ENCODE measurements at places on chromosomes 3 and 15. TPM values are rescaled to one million over a fixed set of nuclear protein-coding genes. Genes with fewer than 3 reads are reported as not detected.

DNA sequence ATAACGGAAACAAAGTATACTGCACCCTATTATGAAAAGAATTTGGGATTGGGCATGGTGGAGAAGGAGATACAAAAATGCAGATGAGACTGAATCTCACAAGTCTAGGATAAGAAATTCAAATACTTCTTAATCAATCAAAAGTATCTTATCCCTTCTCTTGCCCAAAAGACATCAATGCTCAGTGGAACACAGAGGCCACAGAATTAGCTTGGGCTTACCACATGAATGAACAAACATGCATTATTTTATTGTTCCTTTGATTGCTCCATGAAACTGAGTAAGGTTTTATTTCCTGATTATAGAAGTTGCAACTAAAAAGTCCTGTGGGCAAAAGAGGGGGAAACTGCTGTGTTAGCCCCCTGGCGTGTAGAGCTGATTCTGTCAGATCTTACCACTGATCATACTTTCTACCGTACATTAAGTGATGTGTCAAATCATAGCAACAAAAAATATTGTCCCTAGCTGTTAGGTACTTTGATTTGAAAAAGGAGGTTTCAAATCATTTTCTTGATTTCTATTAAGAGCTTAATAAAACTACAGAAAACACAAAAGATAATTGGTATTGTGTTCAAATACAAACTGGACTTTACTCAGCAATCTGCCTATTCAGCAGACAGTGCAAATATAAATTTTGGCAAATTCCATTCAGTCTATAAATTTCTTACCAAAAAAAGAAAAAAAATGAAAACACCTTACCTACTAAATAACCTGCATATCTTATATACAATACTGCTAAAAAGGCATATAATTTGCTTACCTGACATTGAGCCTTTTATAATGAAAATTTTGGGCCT, 7.9 kb upstream of the GASK1A start:
- H3K4me3 ChIP-seq = no peak overlapping the region
- no peaks in the 10 kb centered on the region for H3K27me3 ChIP-seq
- H3K4me1 ChIP-seq = no peaks in the 10 kb centered on the region
- H3K36me3 ChIP-seq = no peaks in the 10 kb centered on the region
- no peak for DNase-seq

Gene ADCY5
- total RNA-seq = not detected

GRCh38 chr3:39385456-39386090, 2.4 kb downstream of the SLC25A38 start:
- peaks cover 54% of the 10 kb centered on the region for H3K4me1 ChIP-seq
- H3K36me3 ChIP-seq = peaks cover 24% of the 10 kb centered on the region
- H3K27me3 ChIP-seq = no peaks in the 10 kb centered on the region
- DNase-seq = no peak

Gene SERPINI1
- 0.71 TPM for total RNA-seq

GRCh38 chr3:48696601-48697000, 10.9 kb upstream of the NCKIPSD start:
- H3K4me1 ChIP-seq = peaks cover 5% of the 10 kb centered on the region
- H3K36me3 ChIP-seq = peaks cover 17% of the 10 kb centered on the region
- H3K4me3 ChIP-seq = no peak overlapping the region

Gene FANCD2OS
- total RNA-seq = not detected

DNA sequence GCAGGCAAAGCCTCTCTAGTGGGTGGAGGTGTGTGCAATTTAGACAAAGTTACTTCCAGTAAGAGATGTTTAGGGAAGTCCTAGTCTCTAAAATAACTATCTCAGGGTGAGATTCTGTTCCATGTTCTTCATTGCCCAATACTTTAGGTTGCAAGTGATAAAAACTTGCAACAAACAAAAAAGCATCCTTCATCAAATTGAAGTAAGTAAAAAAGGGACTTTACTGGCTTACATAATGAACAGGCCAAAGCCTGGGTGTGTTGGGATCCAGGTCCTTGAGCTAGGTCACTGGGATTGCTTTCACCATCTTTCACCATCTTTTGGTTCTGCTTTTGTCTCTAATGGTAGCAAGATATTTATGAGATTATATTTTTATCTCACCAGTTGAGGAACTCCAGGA, 38.3 kb downstream of the CX3CR1 start:
- no peak overlapping the region for H3K27ac ChIP-seq
- no peaks in the 10 kb centered on the region for H3K4me1 ChIP-seq
- peaks cover 44% of the 10 kb centered on the region for H3K27me3 ChIP-seq

GRCh38 chr3:141547791-141548190, 61.0 kb downstream of the RASA2 start:
- H3K27me3 ChIP-seq = no peaks in the 10 kb centered on the region
- H3K36me3 ChIP-seq = peaks cover 73% of the 10 kb centered on the region
- peaks cover 72% of the 10 kb centered on the region for H3K4me1 ChIP-seq
- H3K27ac ChIP-seq = no peak overlapping the region
- no peak for DNase-seq
- no peak overlapping the region for H3K4me3 ChIP-seq

Gene CD86
- total RNA-seq = 3.8 TPM

Gene ALDH1A2
- not detected for total RNA-seq

Gene ABHD6
- total RNA-seq = 9.2 TPM

- no peak for DNase-seq
- no peaks in the 10 kb centered on the region for H3K27me3 ChIP-seq
- no peak overlapping the region for H3K27ac ChIP-seq
- H3K36me3 ChIP-seq = peaks cover 41% of the 10 kb centered on the region
- no peak overlapping the region for H3K4me3 ChIP-seq
These were observed 8.7 kb downstream of the DLG1 start for GRCh38 chr3:197289726-197290125.

DNA sequence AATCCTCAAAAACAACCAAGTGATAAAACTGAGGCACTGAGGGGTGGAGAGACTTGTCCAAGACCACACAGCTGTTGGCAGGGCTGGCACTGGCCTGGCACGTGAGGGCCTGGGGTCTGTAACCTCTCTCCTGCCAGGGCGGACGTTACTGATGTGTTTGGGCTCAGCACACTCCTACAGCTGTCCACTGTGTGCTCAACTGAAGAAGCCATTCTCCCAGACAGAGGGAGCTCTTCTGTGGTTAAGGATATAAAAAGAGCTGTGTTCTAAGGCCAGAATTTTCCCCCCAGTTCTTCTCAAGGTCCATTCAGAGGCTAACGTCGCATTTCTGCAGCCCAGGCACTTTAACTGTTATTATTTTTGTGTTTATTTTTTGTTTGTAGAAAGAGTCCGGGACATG, 429.0 kb upstream of the ATP11B start:
- no peak overlapping the region for H3K27ac ChIP-seq
- H3K36me3 ChIP-seq = no peaks in the 10 kb centered on the region
- no peak for DNase-seq
- H3K4me1 ChIP-seq = no peaks in the 10 kb centered on the region
- no peaks in the 10 kb centered on the region for H3K27me3 ChIP-seq
- no peak overlapping the region for H3K4me3 ChIP-seq

Measured in activated T-helper 1 cell treated with anti-CD3 and anti-CD28 coated beads, Interleukin-12 subunit alpha, Interleukin-12 subunit beta, Interleukin-2, Interleukin-4 antibody, amounts not matched to agents 30 ng/mL and 10 ng/mL and 1 ng/mL, durations not matched to agents 14 hours and 24 hours and 36 hours (primary cell).